ENCODE measurements at places on chromosomes 7 and 10.

- DNase-seq = no peak
Measured at GRCh38 chr7:105198223-105198622, 184.2 kb downstream of the KMT2E start.

DNA sequence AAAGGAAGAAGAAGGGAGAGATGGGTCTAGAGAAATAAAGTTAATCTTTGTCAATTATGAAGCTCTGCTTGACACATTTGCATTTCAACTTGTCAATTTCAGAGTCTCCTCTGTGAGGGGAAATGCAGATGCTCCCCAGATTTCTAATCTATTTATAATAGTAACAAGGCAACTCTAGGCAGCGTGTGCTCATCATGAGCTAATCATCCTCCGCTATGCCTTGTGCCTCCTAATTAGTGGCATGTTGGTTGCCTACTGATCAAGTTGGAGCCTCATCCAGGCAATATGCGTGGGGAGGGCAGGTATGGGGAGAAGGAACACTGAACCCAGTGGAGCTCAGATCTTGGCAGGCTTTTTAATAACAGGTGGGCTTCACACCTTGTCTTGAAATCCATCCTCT, 628.6 kb downstream of the SORCS3 start:
- no peak for DNase-seq

DNA sequence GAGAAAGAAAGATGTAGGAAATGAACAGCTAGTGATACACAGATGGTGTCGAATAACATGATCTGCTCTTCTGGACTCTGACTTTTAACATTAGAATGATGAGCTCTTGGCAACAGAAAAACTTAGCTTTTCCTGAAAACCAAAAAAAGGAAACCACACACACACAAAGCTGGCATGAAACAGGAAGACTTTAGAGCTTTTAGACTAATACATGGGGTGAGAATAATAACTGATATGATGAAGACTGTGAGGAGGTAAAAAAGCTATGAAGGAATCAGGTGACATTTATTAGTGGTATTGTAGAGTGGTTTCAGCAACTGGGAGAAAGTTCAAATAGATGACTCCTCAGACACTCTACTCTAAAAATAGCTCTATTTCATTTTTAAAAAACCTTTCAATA, 491.9 kb downstream of the PARD3 start:
- DNase-seq = no peak

DNA sequence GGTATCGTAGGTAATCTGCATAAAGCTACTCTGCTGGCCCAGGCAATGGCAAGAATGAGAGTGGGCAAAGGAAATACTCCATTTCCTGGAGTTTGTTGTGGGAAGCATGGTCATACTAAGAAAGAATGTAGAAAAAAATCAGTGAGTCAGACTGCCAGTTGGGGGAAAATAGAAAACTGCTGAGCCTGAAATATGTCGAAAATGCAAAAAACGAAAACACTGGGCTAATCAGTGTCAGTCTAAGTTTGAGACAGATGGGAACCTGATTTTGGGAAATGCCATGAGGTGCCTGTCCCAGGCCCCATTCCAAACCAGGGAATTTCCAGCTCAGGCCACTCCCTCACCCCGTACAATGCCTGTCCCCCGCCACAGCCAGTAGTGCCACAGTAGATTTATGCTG, 150.0 kb downstream of the ZNF33B start:
- DNase-seq = no peak

DNA sequence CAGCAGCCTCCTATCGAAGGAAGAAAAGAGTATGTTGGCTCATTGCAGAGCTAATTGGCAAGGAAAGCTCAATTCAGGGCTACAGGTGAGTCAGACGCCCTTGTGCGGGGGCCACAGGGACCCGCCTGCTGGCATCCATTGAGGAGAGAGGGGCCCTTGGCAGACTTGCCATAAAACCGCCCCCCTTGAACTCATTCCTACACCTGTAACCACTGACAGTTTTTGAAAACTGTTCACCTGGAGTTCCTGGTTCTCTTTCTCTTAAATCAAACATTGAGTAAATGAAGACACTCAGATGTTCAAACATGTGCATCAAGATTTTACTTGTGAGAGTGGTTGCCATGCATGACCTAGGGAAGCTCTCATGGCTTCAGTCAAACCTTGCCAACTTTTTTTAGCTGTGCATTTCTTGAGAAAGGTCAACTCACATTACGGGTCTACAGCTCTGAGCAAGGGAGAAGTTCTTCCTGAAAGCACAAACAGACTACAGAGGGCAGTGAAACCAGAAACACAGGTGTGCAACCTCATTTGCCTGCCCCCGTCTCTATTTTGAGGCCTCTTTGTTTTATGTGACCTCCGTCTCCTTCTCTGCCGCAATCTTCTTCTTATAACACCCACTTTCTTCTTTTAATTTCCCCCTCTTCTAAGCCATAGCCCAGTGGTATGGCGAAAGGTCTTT, 87.8 kb downstream of the TBXAS1 start:
- no peak for DNase-seq

All from stimulated activated CD8-positive, alpha-beta memory T cell treated with anti-CD3 and anti-CD28 coated beads, Interleukin-2, amount 100 ng/mL, for 1 hour (primary cell).